Activated CD4-positive, alpha-beta memory T cell treated with anti-CD3 and anti-CD28 coated beads, Interleukin-2, amount 10 ng/mL, durations not matched to agents 7 days and 5 days (primary cell): ENCODE measurements at places on chromosomes 13 and 19. TPM values are rescaled to one million over a fixed set of nuclear protein-coding genes. Genes with fewer than 3 reads are reported as not detected.

DNA sequence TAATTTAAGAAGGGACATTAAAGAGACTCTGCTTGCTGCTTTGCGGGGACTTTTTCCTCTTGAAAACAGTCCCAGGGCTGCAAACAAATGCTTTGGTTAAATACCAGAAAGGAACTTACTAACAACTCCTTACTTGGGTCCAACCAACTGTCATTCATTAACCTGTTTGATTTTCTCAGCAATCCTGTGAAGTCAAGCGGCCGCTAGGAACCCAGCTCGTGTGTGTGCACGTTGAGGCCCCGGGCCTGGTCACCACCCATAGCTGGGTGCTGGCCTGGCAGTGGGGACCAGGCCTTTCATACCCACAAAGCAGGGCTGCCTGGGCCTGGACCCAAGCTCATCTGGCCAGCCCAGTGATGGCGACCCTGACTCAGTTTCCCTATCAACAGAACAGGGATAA lies 50.7 kb downstream of the C1QTNF9 start:
- H3K36me3 ChIP-seq, result no peaks in the 10 kb centered on the region
- DNase-seq, result no peak
- H3K27ac ChIP-seq, result no peak overlapping the region
- H3K4me1 ChIP-seq, result no peaks in the 10 kb centered on the region
- no peak overlapping the region for H3K4me3 ChIP-seq
- H3K27me3 ChIP-seq, result no peaks in the 10 kb centered on the region

DNA sequence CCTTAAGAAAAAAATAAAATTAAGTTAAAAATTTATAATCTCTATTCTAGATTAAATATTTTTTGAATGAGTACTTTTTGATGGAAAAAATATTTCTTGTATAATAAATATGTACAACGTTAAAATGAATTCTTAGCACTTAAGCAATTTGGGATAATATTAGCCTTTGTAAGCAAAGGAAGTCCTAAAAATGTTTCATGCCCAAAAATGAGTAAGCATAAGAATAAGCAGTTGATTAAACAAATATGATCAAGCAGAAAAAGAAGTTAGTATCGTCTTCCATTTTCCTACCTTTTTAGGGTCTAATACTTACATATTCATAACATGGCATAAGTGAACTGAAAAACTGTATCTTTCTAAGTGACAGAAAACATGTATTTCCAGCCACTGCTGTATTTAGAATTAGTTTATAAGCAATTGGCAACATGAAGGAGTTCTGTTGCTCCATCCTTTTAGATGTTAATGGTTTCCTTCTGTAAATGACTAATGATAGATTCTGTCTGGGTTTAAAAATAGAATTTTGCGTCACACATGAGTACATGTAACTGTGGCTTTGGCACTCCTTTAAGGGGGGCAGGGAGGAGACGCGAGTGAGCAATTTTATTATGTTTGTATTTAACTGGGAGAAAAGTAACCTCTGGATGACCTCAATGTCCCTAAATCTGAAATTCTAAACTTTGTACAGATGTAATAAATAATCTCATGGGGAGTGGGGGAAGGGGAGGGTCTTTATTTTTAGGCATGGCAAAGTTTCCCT lies 237.4 kb downstream of the RGCC start:
- H3K4me1 ChIP-seq, result no peaks in the 10 kb centered on the region
- no peaks in the 10 kb centered on the region for H3K27me3 ChIP-seq
- no peak overlapping the region for H3K27ac ChIP-seq
- peaks cover 8% of the 10 kb centered on the region for H3K36me3 ChIP-seq
- no peak for DNase-seq
- no peak overlapping the region for H3K4me3 ChIP-seq

DNA sequence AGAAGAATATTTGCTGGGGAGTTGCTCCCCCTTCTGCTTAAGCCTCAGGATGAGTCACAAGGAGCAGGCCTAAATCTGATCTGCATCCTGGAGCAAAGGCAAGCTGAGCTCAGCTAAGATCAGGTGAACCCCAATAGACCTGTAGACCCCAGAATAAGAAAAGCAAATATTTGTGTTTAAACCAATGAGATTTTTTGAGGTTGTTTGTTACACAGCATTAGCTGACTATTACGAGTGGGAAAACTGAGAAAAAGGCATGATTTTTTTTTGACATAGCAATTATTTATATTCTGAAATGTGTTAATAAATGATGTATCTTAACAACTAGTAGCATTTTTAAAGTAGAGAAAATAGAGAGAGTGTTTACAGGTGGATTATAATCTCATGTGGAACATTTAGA lies 45.1 kb downstream of the ADGRE3 start:
- H3K4me1 ChIP-seq, result no peaks in the 10 kb centered on the region
- H3K27ac ChIP-seq, result no peak overlapping the region
- no peak for DNase-seq
- H3K4me3 ChIP-seq, result no peak overlapping the region

GRCh38 chr13:29753618-29754472 lies 96.6 kb downstream of the UBL3 start:
- H3K4me3 ChIP-seq, result no peak overlapping the region
- no peak for DNase-seq
- no peaks in the 10 kb centered on the region for H3K36me3 ChIP-seq
- peaks cover 4% of the 10 kb centered on the region for H3K27me3 ChIP-seq

- H3K27ac ChIP-seq, result no peak overlapping the region
- no peak for DNase-seq
- no peaks in the 10 kb centered on the region for H3K36me3 ChIP-seq
- H3K27me3 ChIP-seq, result peaks cover 20% of the 10 kb centered on the region
- peaks cover 2% of the 10 kb centered on the region for H3K4me1 ChIP-seq
Observed at GRCh38 chr19:50713556-50714236, 5.9 kb downstream of the SHANK1 start.

- no peak for DNase-seq
- H3K27ac ChIP-seq, result no peak overlapping the region
- H3K4me3 ChIP-seq, result no peak overlapping the region
- no peaks in the 10 kb centered on the region for H3K4me1 ChIP-seq
- peaks cover 51% of the 10 kb centered on the region for H3K36me3 ChIP-seq
Observed at GRCh38 chr19:17058236-17058635, 17.0 kb downstream of the HAUS8 start.

- no peaks in the 10 kb centered on the region for H3K27me3 ChIP-seq
- H3K4me3 ChIP-seq, result no peak overlapping the region
- H3K36me3 ChIP-seq, result peaks cover 30% of the 10 kb centered on the region
- H3K4me1 ChIP-seq, result peaks cover 38% of the 10 kb centered on the region
- DNase-seq, result peak; percentile 85
Observed at GRCh38 chr19:19490214-19490968, 25.0 kb downstream of the TSSK6 start.

DNA sequence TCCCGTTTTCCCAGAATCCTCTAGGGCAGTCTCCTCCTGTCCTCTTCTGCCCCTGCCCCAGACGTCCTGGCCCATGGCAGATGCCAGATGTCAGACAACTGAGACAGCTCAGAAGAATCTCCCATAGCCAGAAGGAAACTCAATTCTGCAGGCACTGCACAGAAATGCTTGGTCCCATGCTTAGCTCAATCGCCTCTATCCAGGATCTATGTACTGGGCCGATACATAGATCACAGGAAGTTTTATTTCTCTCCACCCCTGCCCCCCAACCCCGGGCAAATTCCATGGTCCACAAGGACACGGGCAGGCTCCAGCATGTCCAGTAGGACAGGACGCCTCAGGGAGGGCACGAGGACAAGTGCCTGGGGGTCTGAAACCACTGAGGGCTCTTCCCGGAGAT lies 4.8 kb downstream of the MBD3 start:
- peaks cover 25% of the 10 kb centered on the region for H3K4me1 ChIP-seq
- peaks cover 34% of the 10 kb centered on the region for H3K36me3 ChIP-seq
- H3K4me3 ChIP-seq, result no peak overlapping the region

- H3K27me3 ChIP-seq, result no peaks in the 10 kb centered on the region
- H3K4me3 ChIP-seq, result no peak overlapping the region
- DNase-seq, result no peak
- peaks cover 18% of the 10 kb centered on the region for H3K4me1 ChIP-seq
- peaks cover 34% of the 10 kb centered on the region for H3K36me3 ChIP-seq
- H3K27ac ChIP-seq, result no peak overlapping the region
Observed at GRCh38 chr19:13993590-13994300, 12.4 kb downstream of the RFX1 start.

GRCh38 chr19:4979211-4979807 lies 10.4 kb downstream of the KDM4B start:
- peaks cover 10% of the 10 kb centered on the region for H3K36me3 ChIP-seq
- no peaks in the 10 kb centered on the region for H3K27me3 ChIP-seq
- H3K4me3 ChIP-seq, result no peak overlapping the region
- no peak for DNase-seq

DNA sequence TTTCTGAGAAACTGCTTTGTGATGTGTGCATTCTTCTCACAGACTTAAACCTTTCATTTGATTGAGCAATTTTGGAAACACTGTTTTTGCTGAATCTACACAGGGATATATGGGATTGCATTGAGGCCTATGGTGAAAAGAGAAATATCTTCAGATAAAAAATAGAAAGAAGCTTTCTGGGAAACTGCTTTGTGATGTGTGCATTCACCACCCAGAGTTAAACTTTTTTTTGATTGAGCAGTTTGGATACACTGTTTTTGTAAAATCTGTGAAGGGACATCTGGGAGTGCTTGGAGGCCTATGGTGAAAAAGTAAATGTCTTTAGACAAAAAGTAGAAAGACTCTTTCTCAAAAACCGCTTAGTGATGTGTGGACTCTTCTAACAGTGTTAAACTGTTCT lies 1683.8 kb downstream of the UQCRFS1 start:
- H3K27ac ChIP-seq, result no peak overlapping the region
- DNase-seq, result no peak
- H3K36me3 ChIP-seq, result no peaks in the 10 kb centered on the region
- no peak overlapping the region for H3K4me3 ChIP-seq
- no peaks in the 10 kb centered on the region for H3K27me3 ChIP-seq

- no peak for DNase-seq
- no peaks in the 10 kb centered on the region for H3K36me3 ChIP-seq
- peaks cover 3% of the 10 kb centered on the region for H3K27me3 ChIP-seq
- no peak within 1 kb of the TSS for H3K4me3 ChIP-seq
- peaks cover 20% of the 10 kb centered on the region for H3K4me1 ChIP-seq
Observed at GRCh38 chr13:51861723-51862300, at the start of gene CCDC70. Gene CCDC70 (plus strand): TSS chr13:51861969. CDS start chr13:51865412, 3,443 bp downstream.

DNA sequence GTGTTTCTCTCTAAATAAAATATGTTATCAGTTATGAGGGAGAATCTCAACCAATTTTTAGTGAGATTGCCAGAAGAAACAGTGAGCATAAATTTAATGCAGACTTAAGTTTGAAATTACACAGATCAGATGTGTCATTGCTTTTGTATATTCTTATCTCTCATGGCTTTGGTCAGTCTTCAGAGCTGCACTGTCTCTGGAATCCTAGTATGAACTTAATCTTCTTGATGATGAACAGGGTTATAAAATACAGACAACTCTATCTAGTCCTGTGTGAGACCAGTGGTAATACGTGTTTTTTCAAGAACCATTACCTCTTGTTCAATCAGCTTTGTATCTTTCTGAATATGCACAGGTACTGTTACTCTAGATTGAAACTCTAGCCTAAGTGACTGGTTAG lies 528.0 kb downstream of the DACH1 start:
- H3K4me1 ChIP-seq, result no peaks in the 10 kb centered on the region
- no peaks in the 10 kb centered on the region for H3K36me3 ChIP-seq
- H3K4me3 ChIP-seq, result no peak overlapping the region
- H3K27me3 ChIP-seq, result no peaks in the 10 kb centered on the region
- DNase-seq, result no peak
- H3K27ac ChIP-seq, result no peak overlapping the region

DNA sequence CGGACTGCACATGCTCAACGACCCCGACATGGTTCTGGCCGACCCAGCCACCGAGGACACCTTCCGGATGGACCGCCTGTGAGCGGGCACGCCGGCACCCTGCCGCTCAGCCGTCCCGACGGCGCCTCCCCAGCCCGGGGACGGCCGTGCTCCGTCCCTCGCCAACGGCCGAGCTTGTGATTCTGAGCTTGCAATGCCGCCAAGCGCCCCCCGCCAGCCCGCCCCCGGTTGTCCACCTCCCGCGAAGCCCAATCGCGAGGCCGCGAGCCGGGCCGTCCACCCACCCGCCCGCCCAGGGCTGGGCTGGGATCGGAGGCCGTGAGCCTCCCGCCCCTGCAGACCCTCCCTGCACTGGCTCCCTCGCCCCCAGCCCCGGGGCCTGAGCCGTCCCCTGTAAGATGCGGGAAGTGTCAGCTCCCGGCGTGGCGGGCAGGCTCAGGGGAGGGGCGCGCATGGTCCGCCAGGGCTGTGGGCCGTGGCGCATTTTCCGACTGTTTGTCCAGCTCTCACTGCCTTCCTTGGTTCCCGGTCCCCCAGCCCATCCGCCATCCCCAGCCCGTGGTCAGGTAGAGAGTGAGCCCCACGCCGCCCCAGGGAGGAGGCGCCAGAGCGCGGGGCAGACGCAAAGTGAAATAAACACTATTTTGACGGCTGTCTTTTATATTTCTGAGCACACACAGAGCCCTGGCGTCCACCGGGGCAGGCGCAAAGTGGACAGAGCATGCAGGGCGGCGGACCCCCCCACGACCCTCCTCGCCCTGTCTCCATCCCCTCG lies 13.6 kb downstream of the COMP start:
- H3K27me3 ChIP-seq, result peaks cover 3% of the 10 kb centered on the region
- H3K27ac ChIP-seq, result no peak overlapping the region
- H3K36me3 ChIP-seq, result no peaks in the 10 kb centered on the region
- H3K4me1 ChIP-seq, result no peaks in the 10 kb centered on the region

ZNF285 gene
- total RNA-seq, result 0.60 TPM

S1PR2 gene
- 9.5 TPM for total RNA-seq

PSPN gene
- total RNA-seq, result 2.7 TPM

COMP gene
- total RNA-seq, result not detected

ZNF225 gene
- 4.7 TPM for total RNA-seq
